ENCODE measurements at places on chromosomes 3 and 15.
A peak's percentile ranks its signal among the peaks of the same experiment; 100 is the strongest.

DNA sequence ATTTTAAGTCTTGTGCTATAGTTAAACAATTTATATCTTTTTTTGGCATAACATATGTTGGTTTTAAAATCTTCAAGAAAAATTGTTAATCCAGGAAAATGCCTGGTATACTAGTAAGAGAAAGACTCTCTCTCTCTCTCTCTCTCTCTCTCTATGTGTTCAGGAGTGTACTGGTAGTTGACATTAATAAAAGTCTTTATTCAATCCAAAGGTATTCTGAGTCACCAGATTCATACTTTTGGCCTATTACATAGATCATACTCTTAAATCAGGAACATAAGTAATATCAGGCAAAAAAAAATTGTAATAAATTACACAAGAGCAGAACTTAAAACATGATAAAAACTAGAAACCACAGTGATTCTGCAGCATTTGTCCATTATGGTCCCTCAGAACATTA, 70.2 kb downstream of the TFG start:
- DNase-seq, result no peak

DNA sequence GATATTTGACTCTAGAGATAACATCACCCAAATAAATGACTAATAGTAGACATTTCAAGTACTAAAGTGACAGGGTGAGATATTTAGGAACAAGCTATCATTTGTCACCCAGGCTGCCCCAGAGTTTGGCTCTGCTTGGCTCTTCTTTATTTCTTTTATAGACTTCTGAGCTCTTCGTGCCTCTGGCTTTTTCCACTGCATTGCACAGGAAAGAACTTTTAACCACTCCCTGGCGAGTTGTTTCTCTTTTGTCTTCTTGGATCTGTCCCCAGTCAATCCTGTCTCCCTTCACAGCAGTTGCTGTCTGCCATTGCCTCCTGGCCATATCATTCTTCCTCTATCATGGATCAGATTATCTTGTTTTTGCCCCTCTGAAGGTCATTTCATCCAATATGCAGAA, 339.2 kb upstream of the DCBLD2 start:
- DNase-seq, result no peak

- DNase-seq, result no peak
These were observed 109.6 kb upstream of the CTDSPL start for GRCh38 chr3:37751967-37752648.

DNA sequence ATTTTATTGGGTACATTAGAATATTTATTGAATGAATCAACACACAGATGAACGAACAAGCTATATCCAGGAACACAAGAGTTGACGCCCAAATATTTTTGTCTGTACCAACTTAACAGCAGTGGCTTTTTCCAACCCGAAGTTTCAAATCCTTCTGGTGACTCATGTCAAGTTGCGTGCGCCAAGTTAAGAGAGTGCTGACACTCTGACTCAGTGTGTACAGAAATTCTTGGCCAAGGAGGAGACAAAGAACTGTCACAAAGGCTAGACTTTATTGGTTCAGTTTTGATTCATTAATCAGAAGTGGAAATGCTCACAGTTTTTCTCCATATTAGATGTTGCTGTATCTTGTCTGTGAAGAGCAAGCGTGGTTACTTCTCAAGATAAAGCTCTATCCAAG, 59.6 kb upstream of the TSC22D2 start:
- DNase-seq, result peak; percentile 74

GRCh38 chr15:72515591-72516389, 41.7 kb downstream of the ARIH1 start:
- no peak for DNase-seq

DNA sequence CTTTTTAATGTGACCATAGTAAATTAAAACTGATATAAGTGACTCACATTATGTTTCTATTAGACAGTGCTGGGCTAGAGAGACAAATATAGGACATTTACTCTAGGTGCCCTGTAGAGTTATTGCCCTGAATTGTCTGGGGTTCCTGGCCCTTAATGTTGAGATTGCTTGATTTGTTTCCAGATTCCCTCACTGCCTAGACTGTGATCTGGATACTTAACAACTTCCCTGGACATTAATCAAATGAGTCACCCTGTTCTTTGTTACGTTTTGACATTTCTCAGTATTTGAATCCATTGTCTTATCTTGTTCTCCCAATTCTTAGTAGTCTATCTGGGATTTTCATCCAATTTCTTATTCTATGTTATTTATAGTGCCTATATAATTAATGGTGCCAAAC, 65.8 kb downstream of the DTWD1 start:
- no peak for DNase-seq

DNA sequence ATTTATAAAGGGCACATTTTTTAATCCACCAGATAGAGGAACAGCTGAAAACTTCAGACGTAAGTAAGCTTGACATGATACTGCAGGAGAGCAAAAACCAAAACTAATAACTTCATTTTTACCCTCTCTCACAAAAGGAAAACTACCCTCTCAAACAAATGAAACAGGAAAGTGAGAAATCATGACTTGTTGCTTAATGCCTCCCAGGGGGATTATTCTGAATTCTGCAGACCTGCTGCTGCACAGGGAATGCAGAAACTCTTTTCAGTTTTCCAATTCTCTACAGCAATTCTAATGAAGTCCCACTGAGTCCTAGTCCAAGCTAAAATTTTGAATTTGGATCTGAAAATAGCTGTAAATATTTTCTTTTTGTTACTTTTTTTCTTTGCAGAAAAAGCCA, 637.1 kb upstream of the CCDC54 start:
- DNase-seq, result no peak

GRCh38 chr15:67660446-67660845, 117.9 kb downstream of the MAP2K5 start:
- DNase-seq, result no peak

GRCh38 chr3:36302626-36303025, 77.7 kb upstream of the STAC start:
- no peak for DNase-seq

DNA sequence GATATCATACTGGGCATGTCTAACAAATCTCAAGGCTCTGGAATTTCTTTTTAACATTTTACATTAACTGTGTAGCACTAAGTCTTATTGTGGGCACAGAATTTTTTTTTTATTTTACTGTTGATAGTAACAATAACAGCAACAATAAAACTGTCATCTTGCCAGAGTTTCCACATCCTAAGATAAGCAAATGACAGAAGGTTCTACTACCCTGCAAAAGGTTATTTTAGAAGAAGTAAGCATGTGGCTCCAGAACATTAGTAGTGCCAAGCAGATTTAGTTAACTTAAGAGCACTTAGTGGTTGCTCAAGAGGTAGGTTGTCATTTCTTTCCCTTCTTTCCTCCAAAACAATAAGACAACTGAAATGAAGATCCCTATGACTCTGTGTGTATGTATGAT, 743.0 kb upstream of the CBLB start:
- no peak for DNase-seq

DNA sequence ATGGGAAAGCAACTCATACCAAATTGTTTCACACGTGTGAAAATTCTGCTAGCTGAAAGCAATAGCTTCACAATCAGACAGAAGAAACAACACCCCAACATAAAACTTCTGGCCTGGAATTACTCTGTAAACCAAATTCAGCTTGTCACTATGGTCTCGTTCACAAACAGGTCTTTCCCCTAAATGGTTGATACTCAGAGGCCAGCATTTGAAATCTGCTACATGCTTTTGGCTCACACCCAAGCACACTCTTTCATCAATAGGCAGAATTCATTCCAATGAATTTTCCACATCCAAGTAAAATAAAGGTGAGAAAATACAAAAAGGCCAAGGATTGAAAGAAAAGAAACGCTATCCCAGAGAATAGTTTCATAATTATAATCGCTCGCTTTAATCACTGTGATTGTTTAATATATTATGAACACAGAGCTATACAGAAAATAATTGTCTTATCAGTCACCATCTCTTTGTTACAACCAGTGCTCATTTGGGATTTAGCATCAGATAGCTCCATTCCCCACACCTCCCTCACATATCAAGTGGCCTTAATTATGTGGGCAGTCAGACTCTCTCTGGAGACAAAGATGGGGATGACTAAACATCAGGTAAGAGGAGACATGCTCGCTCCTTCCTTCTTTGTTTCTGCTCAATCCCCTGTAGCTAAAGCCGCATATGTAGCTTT, 503.8 kb upstream of the ARRDC4 start:
- no peak for DNase-seq

DNA sequence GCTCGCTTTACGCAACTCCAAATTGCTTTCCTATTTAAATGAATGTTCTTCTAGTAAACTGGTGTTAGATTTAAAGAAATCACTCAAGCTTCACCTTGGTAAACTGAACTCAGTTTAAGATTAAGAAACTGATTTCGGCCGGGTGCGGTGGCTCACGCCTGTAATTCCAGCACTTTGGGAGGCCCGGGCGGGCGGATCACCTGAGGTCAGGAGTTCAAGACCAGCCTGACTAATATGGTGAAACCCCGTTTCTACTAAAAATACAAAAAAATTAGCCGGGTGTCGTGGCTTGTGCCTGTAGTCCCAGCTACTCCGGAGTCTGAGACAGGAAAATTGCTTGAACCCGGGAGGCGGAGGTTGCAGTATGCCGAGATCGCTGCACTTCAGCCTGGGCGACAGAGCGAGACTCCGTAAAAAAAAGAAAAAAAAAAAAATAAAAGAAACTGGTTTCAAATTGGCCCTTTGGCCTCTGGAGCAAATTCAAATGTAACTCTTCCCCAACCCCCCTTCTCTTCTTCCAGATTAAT, 1.7 kb downstream of the SKIL start:
- no peak for DNase-seq

DNA sequence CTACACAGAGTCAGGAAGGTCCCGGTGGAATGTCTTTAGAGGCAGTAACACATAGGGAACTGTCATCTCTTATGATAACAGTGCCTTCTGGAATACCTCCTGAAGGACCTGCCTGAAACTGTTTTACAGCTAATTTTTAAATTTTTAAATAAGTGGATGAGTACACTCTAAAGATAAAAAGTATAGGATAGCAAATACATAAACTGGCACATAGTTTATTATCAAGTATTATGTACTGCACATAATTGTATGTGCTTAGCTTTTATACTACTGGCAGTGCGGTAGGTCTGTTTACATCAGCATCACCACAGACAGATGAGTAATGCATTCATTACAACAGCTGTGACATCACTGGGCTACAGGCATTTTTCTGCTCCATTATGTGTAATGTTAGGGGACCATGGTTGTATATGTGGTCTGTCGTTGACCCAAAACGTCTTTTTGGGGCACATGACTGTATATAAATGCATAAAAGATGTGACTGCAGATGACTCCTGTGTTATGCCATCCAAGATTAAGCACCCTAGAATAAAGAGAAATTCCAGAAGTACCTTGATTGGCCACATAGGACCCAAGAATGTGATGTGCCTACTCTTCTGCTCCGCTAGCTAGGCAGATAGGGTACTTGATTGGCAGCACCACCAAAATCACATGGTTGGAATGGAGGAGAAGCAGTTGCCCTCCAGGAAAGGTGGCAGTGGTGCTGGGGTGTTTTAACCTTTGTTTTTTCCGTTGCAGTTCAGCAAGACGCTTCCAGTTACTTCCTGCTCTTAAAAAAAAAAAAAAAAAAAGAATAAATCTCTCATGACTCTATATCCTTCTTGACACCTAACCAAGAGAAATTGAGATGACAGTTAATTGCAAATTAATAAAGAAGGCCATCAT, 3.3 kb downstream of the VPS8 start:
- no peak for DNase-seq

DNA sequence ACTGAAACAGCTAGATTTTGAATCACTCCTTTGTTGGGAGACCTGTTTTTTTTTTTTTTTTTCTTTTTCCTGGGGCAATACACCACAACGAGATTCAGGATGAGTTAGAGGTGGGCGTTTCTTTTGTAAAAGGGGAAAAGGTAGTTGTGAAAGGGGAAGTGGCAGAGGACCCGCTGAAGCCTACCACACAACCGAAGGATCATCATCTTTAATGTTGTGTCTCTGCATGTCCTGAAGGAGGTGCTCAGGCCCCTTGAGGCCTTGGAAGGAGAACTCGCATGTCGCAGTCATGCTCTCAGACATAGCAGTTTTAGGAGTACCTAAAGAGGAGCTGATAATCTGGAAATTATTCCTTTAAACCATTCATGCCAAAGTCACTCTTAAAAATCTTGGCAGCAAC, 137.9 kb upstream of the LRIG1 start:
- DNase-seq, result no peak

DNA sequence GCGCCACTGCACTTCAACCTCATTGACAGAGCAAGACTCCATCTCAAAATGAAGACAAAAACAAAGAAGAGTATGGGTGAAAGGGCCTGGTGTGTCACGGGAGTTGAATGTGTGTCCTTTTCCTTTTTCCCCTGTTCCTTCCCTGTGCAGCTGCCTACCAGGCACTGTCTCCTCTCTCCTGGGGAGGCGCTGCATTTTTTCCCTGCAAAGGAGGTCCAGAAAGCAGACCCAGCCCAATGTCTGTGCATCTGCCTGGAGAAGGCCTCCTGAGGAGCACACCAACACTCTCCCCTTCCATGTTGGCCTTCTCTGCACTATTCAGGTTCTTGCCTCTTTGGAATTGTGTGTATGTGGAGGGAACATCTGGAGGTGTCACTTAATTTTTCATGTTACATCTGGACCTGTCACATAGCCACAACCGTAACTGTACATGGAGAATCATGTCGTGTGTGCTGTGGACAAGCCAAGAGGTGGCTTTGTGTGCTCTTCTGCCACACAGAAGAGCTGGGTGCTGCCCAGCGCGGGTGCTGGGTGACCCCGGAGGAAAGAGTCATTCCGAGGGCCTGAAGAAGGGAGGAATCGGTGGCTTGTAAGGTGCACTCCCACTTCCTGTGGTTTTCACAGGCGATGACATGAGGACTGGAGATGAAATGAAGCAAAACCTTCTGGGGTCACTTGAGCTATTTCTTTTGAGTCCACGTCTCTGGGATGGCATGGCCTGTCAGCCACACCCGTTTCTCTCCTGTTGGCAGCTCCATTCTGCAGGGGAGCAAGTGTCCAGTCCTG, 46.5 kb upstream of the CGNL1 start:
- no peak for DNase-seq

GRCh38 chr3:178808748-178809147, 262.9 kb downstream of the ZMAT3 start:
- DNase-seq, result no peak

DNA sequence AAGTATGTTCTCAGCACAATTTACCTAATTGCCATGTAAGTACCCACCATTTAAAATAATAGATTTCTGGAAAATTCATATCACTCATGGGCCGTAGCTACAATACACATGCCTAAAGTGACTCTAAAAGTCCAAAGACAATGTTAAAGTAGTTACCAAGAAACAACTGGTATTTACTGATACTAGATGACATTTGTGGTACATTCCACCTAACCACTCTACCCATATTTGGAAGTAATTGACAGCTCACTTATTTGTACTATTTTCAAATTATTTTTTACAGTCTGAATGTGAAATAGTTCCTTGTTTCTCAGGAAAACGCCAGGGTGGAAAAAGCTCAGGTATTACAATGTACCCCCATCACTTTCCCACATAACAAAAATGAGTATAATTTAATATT, 573.0 kb downstream of the MECOM start:
- DNase-seq, result no peak

- DNase-seq, result no peak
These were observed 16.8 kb downstream of the EMC4 start for GRCh38 chr15:34241376-34242330.

DNA sequence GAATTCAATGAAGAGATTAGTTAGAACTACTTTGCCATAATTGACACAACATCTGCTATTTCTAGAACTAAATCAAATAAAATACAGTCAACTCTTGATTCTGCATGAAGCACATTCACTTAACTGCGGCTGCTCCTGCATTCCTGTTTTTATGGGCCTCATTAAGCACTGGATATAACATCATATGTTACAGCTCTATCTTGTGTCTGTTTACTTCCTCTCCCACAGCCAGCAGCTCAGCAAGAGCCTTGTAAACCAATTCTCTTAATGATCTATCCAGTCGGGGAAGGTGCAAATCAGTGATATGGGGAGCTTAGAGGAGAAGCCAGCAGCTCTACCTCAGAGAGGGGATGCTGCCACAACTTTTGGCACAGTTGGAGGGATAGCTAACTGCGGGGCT, 329.2 kb downstream of the ARRDC4 start:
- no peak for DNase-seq
